A549 treated with AZD2906 at 1 μM for 4 hours (cell line): ENCODE measurements at places on chromosomes 2 and 18. TPM values are rescaled to one million over a fixed set of nuclear protein-coding genes. Genes with fewer than 3 reads are reported as not detected.

Gene PLCL1
- total RNA-seq: 0.02 TPM in 1 of 5 replicates, not detected in the others

Gene TUBA3E
- 5.2 to 8.8 TPM (median 6.9 TPM) in 5 replicates for total RNA-seq

Gene CXCR1
- not detected in 5 replicates for total RNA-seq

Gene TMEM169
- total RNA-seq: 0.22 to 0.37 TPM (median 0.29 TPM) in 5 replicates
